Hippocampal formation (tissue), 2 donors: ENCODE measurements at places on chromosomes 5 and 9.

GRCh38 chr9:128556926-128557634, 4.7 kb downstream of the SPTAN1 start:
- no peak for DNase-seq

DNA sequence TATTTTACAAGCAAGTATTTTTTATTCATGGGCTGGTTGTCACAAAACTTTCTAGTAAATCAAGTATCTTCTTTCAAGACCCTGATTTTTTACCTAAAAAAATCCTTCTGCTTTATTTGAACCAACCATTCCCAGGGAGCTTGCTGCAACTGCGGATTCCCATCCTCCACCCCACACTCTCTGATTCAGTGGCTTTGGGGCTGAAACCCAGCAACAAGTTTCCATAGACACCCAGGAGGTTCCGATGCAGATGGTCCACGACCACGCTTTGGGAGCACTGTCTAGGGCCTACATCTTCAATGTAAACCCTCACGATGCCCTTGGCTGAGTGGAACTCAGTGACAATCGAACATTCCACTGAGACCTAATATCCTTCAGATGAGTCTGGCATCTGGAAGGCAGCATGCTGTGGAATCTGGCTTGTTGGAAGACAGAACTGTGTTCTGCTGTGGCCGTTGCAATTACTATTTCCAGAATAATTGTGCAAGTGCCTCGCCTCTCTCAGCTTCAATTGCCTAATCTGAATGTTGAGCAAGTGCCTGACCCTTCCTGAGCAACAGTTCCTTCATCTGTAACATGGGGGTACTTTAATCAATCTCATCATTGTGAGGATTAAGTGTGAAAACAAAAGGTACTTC, 105.1 kb downstream of the INSYN2B start:
- peak; percentile 12 for DNase-seq

GRCh38 chr5:143985832-143986515, 174.0 kb downstream of the HMHB1 start:
- no peak for DNase-seq

GRCh38 chr5:39580702-39581453, 156.1 kb upstream of the DAB2 start:
- DNase-seq = no peak

DNA sequence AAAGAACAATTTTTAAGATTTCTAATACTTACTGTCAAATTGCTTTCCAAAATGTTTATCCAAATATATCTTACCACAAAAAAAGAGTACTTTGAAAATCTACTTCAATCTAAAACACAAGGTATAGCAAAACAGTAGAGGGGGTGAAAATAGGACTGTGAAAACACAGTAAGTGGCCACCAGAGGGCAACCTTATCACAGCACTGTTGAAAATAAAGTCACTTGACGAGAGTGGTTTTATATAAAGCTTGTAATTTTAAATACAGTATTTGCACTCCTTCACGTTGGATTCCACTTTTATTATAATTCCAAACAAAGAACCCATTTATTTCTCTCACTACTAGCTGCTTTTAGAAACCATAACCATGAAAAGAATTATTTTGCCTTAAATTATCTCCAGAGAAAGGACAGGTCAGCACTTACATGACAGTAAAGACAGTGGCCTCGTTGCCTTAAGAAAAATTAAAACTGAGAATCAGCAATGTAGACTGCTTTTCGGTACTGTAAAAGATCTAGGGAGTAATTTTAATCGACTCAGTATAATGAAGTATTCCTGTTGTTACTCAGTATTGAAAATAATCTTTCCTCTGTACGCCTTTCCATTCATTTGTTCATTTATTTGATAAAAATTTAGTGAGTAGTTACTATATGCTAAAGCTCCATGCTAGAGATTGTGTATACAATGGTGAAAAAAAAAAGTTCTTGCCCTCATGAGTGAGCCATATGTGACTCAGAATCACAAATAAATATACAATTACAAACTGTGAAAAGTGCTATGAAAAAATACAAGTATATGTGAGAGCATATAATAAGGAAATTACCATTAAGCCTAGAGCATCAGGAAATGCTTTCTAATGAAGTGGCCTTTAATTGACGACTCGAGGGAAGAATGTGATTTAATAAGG, 40.0 kb upstream of the CDK5RAP2 start:
- peak; percentile 45 for DNase-seq

DNA sequence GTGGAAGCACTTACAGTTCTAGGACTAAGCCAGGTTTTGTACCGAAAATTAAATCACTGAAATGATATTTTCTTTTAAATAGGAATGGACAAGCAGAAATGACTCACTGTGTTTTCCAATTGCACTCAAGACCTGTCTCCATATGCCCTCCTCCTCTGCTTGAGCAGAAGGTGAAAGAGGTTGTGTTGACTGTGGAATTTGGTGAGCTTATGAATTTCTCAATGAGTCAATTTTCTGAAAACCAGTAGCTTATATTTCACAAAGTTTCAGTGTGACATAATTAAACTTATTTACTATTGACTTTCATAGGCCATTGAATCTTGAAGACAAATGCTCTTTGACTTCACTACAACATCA, 249.9 kb downstream of the NPR3 start:
- no peak for DNase-seq

- no peak for DNase-seq
These were observed 12.2 kb upstream of the MARCHF3 start for GRCh38 chr5:127042593-127042992.

- no peak for DNase-seq
These were observed 779.4 kb downstream of the SEMA5A start for GRCh38 chr5:8766448-8766847.

DNA sequence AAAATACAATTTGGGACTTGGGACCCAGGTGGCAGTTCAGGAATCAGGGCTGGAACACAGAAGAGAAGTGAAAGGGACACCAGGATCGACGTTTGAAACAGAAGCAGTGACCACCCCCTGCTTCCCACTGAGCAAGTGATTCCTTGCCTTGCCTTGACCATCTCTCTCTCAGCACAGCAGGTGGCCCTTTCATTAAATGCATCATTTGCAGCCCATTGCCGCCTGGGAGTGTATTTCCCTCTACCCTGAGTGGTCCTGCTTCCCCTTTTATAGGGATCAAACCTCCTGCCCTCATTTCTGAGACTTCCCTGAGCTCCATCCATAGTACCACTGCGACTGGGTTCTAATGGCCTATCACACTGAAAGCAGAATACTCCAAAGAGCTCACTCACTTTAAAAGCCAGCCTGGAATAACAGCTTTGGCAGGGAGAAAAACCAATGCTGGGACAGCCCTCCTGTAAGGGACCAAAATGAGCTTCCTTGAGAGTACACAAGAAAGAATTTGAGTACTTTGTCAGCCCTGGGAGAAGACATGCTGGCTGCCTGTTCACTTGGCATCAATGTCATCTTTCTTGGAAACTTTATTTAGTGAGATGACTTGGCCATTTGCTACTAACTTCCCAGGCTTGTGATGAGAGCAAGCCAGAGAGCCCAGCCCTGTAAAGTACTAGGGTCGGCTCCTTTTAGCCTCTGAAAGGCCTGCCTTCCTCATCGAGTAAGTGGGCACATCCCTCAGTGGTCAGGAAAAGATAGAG, 149.7 kb downstream of the SLIT3 start:
- DNase-seq = no peak

- no peak for DNase-seq
These were observed 443.0 kb downstream of the PLK2 start for GRCh38 chr5:58016877-58017276.

- no peak for DNase-seq
These were observed 19.8 kb downstream of the TGFBR1 start for GRCh38 chr9:99124534-99125255.

GRCh38 chr5:68872088-68872839, 221.6 kb upstream of the SLC30A5 start:
- DNase-seq = no peak

DNA sequence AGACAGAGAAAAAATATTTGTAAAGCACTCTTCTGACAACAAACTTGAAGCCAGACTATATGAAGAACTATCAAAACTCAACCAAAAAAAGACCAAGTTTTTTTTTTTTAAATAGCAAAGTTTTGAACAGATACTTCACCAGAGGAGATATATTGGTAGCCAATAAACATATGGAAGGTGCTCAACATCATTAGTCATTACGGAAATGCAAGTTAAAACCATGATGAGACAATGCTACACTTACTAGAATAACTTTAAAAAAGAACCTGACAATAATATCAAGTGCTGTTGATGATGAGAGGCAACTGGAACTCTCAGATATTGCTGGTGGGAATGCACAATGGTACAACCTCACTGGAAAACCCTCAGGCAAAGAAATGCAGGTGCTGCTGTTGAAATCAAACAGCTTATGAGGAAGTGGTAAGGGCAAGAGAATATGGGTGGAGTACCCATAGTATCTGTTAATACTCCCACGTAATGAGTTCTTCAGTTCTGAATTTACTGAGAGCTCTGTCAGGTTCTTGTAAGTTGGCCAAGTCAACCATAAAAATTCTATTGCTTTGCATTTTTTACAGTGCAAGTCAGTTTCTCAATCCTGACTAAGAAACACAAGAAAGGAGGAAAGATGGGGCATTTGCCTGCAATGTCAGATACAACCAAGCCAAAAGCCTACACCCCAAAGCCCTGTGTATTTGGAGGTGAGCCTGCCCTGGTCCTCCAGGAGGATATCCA, 87.3 kb upstream of the GNAQ start:
- DNase-seq = no peak

GRCh38 chr5:73768-74502, 18.0 kb upstream of the PLEKHG4B start:
- DNase-seq = no peak
